ENCODE measurements at places on chromosomes 5 and 9.

DNA sequence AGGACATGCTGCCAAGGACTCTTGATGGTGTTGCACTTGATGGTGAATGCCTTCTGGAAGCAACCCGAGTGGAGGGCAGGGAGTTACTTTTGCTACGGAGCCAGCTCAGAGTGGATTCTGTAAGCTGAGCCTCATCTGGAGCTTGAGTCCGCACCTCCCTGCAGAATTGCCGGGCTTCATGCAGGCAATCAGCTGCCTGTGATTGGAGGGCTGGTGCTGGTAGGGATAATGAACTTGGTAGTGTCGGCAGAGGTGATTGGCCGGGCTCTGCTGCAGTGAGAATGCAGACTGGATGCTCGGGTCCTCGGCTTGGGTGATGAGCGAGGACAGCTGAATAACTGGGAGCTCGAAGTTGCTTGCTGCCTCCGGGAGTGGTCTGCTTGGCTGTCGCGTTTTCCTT, 23.1 kb downstream of the SLC25A25 start:
- DNase-seq: no peak

- DNase-seq: no peak
Observed at GRCh38 chr5:171205375-171205774, 103.7 kb upstream of the TLX3 start.

DNA sequence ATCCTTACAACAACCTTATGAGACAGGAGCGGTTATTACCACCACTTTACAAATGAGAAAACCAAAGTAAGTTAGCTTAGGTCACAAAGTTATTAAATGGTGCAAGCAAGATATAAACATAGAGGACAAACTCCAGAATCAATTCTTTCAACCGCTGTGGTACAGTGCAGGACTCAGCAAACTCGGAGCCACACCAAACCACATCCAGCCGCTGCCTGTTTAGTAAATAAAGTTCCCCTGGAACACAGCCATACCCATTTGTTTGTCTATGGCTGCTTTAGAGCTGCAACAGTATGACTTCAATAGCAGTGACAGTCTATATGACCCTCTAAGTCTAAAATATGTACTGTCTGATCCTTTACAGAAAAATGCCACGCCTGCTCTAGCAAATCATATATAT, 1567.2 kb upstream of the WWC1 start:
- DNase-seq: no peak

DNA sequence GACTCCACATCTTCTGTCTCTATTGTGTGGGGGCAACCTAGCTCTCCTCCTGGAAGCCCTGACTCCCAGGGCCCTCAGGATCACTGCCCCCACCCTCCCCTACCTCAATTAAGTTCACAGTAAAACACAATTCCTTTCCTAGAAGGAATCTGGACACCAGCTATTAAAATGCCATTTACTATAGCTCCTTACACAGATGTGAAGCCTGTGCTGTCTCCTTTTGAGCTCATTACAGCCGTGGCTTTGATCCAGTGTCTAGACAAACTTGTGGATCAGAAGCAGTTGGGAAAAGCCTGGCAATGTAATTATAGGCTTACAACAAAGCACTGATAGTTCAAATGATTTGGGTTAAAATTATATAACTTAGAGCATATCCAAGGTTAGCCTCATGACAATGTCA, 107.0 kb upstream of the SMIM23 start:
- no peak for DNase-seq

GRCh38 chr5:10073441-10074104, 176.1 kb downstream of the ATPSCKMT start:
- DNase-seq: no peak

GRCh38 chr9:116334546-116335150, 181.1 kb downstream of the PAPPA start:
- no peak for DNase-seq

DNA sequence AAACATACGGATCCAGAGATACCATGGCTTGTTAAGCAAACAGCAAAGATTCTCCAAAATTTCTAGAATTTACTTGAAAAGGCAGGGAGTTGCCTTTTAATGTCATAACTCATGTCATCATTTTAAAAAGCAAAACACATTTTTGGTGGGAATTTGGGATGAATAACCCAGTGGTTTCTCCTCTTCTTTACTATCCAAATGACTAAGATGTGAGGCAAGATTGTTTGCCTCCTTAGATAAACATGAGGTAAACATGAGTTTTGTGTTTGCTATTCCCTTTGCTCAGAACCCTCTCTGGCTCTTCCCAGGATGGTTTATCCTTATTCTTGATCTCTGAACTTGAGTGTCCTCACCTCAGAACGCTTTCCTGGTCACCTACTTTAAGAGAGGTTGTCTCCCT, 267.0 kb downstream of the EBF1 start:
- no peak for DNase-seq

- no peak for DNase-seq
Observed at GRCh38 chr5:177483994-177484901, 10.8 kb upstream of the DBN1 start.

GRCh38 chr5:97480313-97480712, 297.3 kb upstream of the RIOK2 start:
- no peak for DNase-seq

DNA sequence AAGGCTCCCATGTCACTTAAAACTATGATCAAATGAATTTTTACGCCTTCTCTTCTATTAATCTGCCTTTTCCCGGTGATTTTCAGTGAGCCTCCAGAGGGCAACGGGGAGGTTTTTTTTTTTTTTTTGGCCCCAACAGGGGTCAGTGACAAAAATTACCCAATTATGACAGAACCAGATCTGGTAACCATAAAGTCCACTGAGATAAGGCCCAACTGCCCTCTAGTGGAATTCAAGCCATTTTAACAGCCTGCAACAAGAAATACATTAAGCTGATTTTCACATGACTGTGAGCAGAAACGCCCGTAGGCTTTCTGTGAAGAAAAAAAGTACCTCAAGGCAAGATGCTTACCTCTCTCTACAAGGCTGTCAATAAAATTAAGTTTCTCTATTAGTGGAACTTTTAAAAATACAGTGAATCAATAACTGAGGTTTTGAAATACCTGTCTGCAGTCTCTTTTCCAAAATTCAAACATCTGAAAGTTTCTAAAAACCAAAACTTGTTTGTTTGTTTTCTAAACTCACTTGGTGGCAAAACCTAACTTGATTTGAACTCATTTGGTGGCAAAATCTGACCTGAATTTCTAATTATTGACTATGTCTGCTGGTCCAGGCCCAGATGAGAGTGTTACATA, 49.7 kb upstream of the FST start:
- DNase-seq: peak; percentile 24

GRCh38 chr5:56601641-56602071, 213.7 kb upstream of the MAP3K1 start:
- no peak for DNase-seq

DNA sequence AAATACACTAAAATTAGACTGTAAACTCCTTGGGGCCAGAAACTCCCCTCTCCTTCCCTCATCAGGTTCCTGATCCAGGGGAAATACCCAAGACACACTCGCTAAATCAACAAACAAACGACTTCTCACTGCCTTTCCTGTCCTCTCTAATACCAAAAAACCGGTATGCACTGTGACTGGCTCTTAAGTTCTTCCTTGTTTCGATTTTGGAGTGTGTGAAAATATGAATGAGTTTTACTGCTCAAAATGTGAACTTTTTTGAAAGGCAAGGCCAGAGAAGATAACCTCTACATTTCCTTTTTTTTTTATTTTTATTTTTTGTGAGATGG, 81.1 kb upstream of the EPB41L4B start:
- DNase-seq: peak; percentile 11

DNA sequence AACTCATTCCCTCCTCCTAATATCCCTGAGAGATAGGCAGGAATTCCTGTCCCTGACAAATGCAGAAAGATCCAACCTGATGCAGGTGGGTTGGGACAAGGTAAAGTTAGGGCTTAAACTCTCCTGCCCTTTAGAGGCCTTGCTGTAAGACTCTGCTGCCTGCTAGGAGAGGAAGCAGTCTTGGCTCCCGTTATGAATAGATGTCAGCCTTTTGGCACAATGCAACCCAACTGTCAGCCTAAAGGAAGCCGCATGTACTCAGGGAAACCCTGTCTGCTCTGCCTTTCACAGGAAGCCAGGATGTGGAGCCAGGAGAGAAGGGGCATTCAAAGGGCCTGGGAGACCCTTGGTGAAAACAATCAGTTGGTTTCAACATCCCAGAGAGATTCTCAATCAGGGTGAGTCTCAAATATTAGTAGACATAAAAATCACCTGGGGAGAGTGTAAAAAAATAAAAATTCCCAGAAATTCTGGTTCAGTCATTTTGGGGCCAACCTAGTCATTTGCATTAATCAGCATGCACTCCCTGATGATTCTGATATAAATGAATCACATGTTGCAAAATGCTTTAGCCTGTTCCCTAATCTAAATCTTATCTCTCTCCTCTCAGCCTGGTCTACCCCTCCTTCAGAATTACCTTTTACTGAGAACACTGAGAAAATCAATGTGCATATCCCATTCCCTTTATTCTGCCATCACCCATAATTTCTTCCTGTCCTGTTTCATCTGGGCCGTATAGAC, 136.2 kb upstream of the TRIM32 start:
- DNase-seq: peak; percentile 57

DNA sequence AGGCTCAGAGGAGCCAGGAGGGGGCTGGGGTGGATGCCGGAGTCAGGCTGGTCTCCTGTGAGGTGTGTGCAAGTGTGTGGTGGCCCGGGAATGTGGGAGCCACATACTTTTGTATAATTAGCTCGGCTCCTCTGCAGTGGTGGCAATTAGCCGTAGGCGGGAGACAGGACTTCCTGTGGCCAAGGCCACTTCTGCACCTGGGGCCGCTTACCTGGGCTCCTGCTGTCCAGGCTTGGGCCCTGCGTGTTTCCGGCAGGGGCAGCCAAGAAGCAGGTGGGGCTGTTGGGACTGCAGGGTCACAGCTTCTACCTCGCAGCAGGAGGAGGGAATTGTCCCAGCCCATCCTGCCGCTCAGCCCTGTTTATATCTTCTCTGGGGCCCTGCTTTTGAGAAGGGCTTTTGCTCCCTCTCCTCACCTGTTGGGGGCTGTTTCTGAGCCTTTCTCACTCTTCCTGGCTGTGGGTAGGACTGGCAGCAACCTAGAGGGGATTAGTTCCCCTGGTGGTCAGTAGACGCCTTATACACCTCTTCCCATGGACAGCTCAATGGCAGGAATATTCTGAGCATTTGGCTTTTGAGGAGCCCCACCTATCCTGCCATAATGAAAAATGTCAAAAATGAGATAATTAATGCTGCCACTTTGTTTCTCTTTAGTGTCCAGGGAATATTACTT, 145.4 kb upstream of the PITX1 start:
- DNase-seq: no peak

DNA sequence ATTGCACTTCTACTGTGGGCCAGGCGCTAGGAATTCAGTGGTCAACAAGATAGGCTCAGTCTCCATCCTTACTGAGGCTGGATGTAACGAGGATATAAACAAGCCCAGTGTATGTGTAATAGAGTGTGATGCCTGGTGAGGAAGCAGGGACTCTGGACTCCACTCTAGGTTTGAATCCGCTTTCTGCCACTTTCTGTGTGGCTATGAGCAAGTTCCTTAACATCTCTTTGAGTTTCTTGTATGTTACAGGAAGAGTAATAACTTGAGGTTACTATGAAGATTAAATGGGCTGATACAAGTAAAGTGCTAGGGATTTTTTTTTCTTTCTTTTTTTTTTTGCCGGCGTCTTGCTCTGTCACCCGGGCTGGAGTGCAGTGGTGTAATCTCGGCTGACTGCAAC, 12.4 kb downstream of the DOCK2 start:
- no peak for DNase-seq

- no peak for DNase-seq
Observed at GRCh38 chr5:33212900-33213299, 227.9 kb upstream of the TARS1 start.

GRCh38 chr5:73789851-73790281, 163.9 kb downstream of the ARHGEF28 start:
- peak; percentile 14 for DNase-seq

GRCh38 chr5:62066761-62067277, 239.2 kb upstream of the KIF2A start:
- no peak for DNase-seq

DNA sequence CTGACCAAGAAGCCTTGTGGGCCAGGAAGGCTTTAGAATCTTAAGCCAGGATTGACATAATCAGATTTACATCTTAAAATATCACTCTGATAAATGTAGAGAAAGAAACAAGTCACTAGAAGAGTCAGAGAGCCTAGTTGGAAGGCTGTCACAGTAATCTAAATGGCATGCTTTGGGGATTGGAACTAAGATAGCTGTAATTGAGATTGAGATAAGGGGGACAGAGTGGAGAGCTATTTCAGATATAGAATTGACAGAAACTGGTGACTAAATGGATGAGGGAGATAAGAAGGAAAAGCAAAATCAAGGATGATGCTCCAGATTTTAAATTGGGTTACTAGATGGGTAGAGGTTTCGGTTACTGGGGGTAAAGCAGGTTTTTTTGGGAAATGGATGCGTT, 100.5 kb downstream of the XRCC4 start:
- no peak for DNase-seq

DNA sequence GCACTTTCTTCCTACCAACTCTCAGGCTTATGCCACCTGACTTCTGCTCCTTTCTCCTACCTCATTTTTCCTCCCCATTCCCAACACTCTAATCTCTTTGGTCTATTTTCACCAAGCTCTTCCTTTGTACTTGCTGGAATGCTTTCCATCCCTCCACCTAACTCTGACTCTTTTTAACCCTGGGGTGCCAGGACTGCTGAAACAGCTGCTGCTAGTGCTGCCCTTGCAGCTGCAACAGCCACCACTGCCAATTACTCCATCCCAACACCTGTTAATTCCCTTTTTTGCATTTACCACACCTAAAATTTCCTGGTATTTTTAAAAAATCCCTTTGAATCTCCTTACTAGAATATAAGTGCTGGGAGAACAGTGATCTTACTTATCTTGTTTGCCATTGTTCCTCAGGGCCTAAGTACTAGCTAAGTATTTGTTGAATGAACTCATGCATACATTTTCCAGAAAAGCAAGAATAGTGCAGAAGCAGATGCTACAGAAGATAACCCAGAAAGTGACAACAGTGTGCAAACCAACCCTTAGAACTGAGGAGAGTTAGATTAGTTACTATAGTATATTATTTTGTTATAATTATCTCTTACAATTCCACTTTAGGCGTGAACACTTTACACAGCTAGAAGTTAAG, 11.5 kb downstream of the NADK2 start:
- no peak for DNase-seq

DNA sequence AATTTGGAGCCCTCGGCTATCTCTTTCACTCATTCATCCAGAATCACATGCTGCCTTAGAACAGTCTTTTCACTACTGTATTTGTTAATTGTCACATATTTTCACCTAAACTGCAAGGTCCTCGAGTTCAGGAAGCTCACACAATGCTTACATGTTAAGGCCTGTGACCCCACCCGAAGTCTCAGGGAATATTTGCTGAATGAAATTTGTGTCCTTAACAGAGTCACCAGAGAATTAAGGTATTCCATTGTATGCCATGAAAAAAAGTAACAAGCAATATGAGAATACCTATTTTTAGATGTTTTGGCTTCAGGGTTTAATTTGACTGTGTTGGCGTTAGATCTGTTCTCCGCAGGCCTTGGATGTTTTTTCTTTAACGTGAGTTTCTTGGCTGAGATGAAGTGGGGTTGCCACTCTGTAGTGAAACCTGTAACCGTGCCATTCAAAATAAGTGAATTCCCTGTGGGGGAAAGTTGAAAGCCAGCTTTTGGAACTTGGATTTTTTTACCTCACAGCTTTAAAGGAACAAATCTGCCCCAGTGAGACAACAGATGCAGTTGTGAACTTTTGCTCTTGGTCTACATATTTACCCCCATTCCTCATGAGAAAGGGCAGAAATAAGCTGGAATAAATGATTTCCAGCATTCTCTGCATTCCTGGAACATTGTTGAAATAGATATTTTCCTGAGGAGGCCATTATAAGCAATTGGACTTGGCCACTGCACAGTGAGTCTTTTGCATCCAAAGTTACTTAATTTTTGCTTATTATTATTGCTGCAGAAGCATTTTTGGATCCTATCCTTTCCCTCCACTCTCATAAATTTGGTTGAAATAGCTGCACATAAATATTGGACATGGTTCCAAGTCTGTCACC, 35.9 kb upstream of the FBP1 start:
- DNase-seq: no peak
